ENCODE measurements at places on chromosomes 11 and 22.

GRCh38 chr11:108316061-108316460 lies 93.2 kb downstream of the ATM start:
- no peak for DNase-seq

GRCh38 chr22:49513358-49513851 lies 314.3 kb downstream of the BRD1 start:
- no peak for DNase-seq

DNA sequence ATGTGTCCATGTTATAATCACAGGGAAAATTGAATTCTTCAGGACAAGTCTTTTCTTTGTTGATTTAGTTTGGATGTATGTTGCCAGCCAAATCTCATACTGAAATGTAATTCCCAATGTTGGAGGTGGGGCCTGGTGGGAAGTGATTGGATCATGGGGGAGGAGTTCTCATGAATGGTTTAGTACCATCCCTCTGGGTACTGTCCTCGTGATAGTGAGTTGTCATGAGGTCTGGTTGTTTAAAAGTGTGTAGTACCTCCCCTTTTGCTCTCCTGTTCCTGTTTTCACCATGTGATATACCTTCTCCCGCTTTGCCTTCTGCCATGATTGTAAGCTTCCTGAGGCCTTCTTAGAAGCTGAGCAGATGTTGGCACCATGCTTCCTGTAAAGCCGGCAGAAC lies 100.3 kb downstream of the CCDC81 start:
- no peak for DNase-seq

- DNase-seq = no peak
Observed at GRCh38 chr11:73478737-73479347, 102.6 kb downstream of the RELT start.

- no peak for DNase-seq
Observed at GRCh38 chr11:121717296-121717695, 264.5 kb upstream of the SORL1-AS1 start.

- no peak for DNase-seq
Observed at GRCh38 chr22:29030618-29031226, 30.9 kb downstream of the C22orf31 start.

DNA sequence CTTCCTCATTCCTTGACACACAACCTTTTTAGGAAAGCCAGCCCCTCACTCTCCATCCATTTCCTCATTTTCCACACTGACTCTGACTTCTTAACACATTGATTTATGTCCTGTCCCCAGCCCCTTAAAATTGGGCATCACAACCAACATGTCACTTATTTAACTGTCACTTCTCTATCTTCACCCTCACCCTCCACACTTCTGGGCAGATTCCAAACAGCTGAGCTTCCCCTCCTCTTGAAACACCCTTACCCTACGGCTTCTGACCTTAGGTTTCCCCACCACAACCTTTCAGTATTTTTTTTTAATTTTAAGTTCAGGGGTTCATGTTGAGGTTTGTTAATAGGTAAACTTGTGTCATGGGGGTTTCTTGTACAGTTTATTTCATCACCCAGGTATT lies 696.3 kb downstream of the DLG2 start:
- no peak for DNase-seq

DNA sequence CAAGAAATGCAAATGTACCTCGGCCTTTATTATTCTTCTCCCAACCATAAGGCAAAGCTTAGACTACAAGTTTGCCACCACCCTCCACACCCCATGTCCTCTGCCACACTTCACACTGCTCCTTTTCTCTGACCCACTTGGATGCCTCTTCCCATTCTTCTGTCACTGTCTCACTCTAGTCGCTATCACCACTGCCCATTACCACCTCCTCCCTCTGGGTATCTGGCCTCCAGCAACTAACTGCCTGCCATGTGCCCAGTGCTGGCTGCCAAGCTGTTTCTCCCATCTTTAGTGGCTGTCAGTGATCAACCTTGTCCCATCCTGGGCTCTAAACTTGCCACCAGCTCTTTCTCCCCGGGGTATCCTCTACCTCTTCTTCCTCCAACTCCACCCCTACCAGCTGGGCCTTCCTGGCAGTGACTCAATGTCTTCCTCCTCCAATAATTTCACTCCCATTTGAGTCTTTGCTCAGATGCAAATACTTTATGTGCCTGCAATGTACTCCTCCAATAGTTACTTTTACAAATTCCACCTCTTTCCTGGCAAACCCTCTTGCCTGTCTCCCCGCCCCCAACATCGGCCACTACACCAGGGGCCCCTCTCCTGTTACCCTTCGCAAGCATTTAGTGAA lies 20.1 kb upstream of the KDM2A start:
- DNase-seq = no peak
